ENCODE measurements at places on chromosomes 2 and 18.

- no peak for DNase-seq
These were observed 16.1 kb downstream of the MBOAT2 start for GRCh38 chr2:8987410-8987809.

- no peak for DNase-seq
These were observed 28.7 kb downstream of the GAD1 start for GRCh38 chr2:170845343-170845742.

- DNase-seq = no peak
These were observed 117.8 kb upstream of the TWIST2 start for GRCh38 chr2:238730001-238730669.

DNA sequence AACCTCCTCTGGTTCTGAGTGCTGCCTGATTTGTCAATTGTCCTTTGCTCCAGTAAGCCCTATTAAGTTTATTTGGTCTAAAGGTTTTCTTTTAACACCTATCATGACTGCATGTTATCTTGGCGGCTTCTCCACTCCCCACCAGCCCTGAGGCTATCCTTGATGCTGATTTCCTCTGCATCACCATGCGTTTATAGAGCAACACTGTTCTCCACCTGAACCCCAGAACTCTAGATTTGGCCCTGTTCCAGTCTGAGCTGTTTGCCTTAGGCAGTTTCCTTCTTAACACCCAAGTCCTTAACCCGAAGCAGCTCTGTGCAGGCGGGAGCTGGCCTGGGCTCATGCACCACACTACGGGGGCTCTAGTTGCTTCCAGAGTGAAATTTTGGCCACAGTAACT, 98.2 kb upstream of the NPAS2 start:
- DNase-seq = no peak

DNA sequence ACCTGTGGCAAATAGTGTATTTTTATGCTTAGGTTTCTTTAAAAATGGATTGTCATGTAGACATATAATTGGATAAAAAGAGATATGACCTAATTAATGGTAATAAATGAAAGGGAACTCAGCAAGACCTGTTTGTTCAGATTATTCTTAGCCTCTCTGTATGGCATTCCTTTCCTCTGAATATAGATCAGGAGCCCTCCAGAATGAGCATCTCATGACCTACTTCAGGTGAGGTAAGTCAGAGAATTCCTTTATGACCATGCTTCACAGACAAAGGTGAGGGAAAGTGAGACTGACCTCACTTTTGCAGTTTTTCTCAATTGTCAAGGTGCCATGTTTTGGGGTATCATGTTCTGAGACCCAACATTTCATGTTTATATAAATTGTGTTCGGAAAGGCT, 1744.3 kb upstream of the PIK3C3 start:
- no peak for DNase-seq

DNA sequence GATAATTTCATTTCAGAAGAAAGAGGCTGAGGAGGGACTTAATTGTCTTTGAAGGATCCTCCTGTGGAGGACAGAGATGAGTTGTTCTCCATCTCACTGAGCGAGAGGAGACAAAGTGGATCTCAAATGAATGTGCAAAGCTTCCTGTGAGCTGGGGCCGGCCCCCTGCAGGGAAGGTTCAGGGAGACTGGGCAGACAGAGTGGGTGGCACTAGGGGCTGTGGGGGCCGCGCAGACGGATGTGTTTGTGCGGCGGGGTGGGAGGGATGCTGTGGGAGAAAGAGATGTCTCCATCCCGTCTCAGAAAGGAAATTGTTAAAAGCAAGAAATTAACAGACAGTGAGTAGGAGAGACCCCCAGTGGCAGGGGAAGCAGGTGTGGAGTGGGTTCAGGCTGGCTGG, 29.1 kb downstream of the KLHL29 start:
- DNase-seq = no peak
